Non-pigmented ciliary epithelial cell (primary cell): ENCODE measurements at places on chromosomes 7 and 10.

GRCh38 chr10:63143987-63144386 lies 10.9 kb downstream of the NRBF2 start:
- DNase-seq: no peak

- DNase-seq: no peak
Observed at GRCh38 chr10:486206-486605, 203.3 kb downstream of the DIP2C start.

DNA sequence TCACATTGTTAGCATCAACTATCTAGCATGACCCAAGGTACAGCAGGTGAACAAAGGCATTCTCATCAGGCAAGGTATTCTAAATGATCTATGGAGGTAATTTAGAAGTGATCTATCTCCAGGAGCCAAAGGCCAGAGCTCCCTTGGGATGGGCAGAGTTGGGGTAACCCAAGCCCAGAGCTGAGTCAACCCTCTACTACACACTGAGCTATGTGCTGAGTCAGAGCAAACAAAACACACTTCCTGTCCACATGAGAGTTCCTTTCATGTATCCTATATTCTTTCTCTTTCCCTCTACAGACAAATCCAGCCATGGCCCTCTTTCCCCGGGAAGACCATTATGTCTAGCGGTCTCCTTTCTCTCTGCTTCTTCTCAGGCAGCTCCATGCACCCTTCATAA lies 68.2 kb upstream of the AGK start:
- no peak for DNase-seq

DNA sequence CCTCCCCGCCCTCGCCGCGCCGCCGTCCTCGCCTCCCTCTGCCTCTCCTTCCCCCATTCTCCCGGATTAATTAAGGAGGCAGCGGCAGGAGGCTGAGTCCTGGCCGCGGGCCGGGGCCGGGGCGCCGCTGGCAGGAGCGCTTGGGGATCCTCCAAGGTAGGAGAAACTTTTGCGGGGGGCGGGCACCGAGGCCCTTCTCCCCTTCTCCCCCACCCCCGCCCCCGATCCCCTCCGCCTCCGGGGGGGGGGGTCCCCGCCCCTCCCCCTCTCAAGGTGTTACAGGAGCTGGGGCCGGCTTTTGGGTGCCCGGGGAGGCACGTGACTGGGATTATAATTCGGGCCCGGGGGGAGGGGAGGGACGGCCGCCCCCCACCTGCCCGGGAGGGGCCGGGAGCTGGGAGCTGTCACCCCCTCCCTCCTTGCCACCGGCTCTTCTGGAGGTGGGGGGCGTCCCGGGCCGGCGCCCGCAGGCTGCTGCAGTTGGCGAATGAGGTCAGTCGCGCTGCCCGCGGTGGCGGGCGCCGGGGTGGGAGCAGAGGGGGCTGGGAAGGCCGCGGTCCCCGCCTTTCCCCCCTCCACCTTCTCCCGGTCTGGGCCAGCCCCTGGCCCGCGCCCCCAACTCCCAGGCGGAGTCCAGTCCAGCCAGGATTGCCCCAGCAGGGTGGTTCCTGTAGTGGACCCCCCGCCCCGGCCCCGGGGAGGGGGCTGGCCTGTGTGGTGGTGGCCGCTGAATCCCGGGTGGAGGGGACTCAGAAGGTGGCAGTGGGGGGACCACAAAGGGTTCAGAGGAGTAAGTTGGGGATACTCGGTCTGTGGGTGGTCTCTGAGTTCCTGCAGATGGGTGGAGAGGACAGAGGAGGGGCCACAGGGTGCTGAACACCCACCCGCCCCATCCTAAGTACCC lies 567 bp downstream of the GTF2IRD1 start:
- no peak for DNase-seq

- DNase-seq: no peak
Observed at GRCh38 chr10:12941966-12942365, 59.5 kb downstream of the CCDC3 start.

GRCh38 chr10:511849-512191 lies 177.6 kb downstream of the DIP2C start:
- DNase-seq: no peak

- DNase-seq: no peak
Observed at GRCh38 chr10:75770626-75771081, 339.2 kb downstream of the LRMDA start.

- no peak for DNase-seq
Observed at GRCh38 chr10:58384095-58384494, 1.1 kb upstream of the TFAM start.

GRCh38 chr10:112677689-112678088 lies 230.7 kb downstream of the VTI1A start:
- DNase-seq: no peak

DNA sequence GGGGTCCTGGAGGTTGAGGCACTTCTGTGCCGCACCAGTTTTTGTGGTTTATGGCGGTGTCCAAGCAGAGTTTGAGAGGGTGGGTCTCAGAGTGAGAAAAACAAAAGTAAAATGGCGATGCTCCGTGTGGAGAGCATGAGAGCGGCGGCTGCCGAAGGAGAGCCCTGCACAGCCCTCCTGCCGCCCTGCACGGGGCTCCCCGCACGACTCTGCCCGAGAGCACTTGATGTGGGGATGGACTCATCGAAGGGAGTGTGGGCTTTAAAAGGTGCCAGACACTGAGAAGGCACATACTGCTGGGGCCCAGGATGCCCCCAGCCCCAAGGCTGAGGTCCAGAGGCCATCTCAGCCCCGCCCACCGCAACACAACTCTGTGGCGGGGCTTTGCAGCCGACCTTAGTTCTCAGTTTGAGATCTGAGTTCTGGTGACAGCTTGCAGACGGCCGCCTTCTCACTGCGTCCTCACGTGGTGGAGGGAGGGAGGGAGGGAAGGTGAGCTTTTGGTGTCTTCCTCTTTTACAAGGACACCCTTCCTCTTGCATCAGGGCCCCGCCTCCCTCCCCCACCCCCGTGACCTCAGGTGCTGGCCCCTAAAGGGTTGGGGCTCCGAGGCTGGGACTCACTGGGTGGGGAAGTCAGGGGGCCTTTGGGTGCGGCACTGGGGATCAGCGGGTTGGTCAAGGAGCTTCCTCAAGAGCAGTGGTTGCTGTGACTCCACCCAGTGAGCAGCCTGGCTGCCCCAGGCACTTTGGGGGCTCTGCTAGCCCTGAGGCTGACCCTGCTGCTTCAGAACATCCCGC lies 69.1 kb downstream of the NKX6-2 start:
- no peak for DNase-seq

DNA sequence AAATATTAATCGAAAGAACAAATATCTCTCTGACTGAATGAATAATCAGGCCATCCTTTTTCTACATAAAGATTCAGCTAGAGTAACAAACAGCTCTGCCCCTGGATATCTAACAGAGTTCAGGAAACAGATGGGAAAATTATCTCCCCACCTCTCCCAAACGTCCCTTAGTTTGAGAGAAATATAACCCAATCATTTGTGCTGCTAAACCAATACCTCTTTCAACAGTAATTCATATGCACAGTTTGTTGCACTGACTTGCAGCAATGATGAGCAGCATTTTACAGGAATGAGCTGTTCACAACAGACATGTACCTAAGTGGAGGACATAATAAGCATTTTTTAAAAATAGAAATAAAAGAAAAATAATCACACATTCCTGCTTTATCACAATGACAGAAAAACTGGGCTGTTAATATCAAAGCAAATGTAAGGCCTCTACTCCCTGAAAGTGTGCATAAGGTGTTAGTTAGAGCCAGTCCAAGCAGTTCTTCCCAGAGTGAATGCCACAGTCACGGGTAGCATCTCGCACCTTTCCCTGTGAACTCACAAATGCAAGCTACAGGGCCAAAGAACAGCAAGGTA lies 2.3 kb downstream of the CREB3L2 start:
- no peak for DNase-seq

DNA sequence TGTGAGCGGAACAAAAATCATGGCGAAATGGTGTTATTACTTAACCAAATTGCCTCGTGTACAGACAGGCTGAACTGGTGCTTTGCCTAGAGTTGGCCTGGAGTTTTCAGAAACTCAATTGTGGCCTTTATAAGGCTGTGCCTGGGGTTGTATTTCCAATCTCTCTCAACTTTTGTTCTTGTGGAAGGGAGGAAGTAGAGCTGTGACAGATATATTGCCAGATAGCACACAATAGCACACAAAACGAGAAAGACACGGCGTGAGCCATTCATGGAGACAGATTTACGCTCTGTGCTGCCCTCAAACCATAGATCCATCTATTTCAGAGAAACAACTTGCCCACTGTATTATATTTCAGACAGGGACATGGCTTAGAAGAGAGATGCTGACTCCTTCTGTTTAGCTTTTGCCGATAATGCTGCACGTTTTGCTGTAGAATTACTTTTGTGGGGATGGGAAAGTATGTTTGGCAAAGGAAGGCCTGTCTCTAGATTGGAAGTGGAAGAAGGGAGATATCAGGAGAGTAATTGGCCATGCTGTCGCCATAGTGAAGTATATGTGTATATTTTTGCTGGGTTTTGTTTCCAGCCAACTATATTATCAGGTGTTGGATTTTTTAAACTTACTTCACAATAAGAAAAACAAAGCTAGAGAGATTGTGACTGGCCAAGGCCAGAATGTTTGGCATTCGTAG lies 80.4 kb downstream of the AUTS2 start:
- no peak for DNase-seq

GRCh38 chr7:50303335-50304128 lies 984 bp upstream of the IKZF1 start:
- DNase-seq: no peak

GRCh38 chr10:35492386-35493195 lies 112.5 kb upstream of the GJD4 start:
- no peak for DNase-seq

DNA sequence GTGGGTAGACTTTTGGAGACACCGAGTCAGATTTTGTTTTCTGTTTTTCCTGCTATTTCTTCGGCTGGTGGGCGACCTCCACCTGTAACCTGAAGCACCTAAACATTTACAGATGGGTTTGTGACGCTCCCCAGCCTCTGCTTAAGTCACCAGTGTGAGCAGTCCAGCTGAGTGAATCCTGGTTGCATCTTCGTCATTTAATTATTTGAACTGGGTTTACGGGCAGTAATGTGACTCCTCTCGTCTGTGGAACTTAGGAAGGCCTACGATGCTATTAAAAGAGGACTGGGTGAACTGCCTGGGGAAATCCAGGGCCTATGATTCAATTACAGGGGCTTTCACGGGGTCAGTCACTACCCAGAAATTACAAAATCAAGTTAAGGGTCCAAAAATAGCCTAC lies 52.5 kb downstream of the WNT2 start:
- DNase-seq: peak; percentile 50

- no peak for DNase-seq
Observed at GRCh38 chr7:14717816-14718215, 184.7 kb downstream of the DGKB start.

DNA sequence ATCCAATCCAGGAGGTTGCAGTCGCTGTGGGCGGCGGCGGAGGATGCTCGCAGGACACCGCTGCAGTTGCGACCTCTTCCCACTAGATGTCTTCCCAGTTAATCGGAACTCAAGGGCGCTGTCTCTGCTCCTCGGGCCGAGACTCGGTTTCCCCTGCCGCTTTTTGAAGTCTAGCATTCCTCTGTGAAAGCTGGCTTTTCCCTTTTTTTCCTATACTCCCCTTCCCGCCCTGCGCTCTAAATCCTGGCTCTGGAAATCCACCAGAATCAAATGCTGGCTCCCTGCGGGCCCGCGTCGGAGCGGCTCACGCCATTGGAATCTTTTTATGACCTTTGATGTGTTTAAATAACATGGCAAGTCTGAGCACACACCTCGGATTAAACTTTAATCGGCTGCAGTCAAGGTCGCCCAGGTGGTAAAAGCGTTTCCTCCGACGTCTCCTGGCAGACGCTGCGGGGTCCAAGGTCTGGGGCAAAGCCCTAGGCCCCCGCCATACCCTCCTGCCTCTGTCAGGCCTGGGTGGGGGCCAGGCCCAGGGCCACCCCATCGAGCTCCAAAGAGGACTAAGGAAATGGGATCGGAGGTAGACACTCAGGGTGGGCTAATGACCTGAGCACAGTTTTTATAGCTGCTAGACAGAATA lies 10.7 kb upstream of the HOXA13 start:
- DNase-seq: no peak

GRCh38 chr7:8146106-8146787 lies 115.7 kb downstream of the ICA1 start:
- no peak for DNase-seq

- DNase-seq: peak; percentile 9
Observed at GRCh38 chr10:97759158-97759887, 12.5 kb downstream of the SFRP5 start.

- DNase-seq: peak; percentile 73
Observed at GRCh38 chr10:61992671-61993668, 91.5 kb downstream of the ARID5B start.

GRCh38 chr10:118760265-118760664 lies 5.5 kb upstream of the CACUL1 start:
- no peak for DNase-seq

GRCh38 chr10:49152663-49153062 lies 18.8 kb upstream of the FAM170B start:
- DNase-seq: no peak

GRCh38 chr7:50146692-50147091 lies 53.6 kb upstream of the ZPBP start:
- DNase-seq: no peak

DNA sequence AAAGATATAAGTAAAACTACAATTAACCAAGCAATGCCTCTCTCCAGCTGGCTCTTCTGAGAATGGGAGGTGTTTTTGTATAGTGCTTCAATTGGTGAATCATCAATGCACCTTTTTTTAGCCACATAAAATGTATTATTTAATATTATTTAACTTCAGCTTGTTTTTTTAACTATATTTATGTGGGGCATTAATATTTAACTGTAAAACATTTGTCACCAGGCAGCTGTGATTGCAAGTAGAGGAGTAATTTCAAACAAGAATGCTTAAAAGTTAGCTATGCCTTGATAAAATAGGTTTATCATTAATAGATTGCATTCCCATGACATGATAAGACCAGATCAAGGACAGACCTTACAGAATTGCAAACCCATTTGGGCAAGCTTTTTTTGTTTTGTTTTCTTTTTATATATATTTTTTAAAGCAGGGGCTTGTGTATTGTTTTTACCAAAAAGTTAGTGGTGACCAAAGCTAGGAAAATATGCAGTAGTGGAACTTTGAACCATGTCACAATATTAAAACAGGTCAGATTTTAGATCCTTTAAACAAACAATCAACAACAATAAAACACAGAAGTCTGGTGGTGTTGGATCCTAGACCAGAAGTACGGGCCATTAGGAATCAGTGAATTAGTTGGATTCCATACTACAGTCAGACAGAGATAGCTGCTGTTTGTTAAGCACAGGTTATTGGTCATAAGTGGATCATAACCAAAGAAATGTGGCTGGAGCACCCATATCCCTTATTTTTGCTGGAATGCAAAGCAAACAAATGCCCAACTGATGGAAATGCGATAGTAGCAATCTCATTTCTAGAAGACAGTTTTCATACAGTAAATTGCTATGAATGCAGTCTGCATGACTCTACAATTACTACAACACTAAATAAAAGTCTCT lies 2.9 kb downstream of the CAV2 start:
- DNase-seq: no peak

GRCh38 chr10:48981310-48981907 lies 41.8 kb upstream of the LRRC18 start:
- DNase-seq: no peak

DNA sequence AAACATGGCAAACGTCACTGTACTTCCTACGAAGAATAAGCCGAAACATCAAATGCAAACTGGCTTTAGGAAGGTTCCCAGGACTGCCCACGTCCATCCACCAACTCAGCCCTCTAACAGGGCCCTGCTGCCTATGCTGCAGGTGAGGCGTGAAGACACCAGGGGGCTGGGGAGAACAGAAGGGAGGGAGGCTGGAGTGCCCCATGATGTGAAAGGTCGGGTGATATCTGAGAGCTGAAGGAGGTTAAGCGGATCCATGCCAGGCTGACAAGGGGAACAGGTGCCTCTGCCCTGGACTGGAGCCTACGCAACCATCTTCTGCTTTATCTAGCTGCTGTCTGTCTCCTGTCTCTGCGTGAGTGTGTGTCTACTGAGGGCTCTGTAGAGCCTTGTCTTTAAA lies 40.2 kb upstream of the ATP6V0A4 start:
- no peak for DNase-seq
